Stimulated activated CD4-positive, alpha-beta T cell treated with anti-CD3 and anti-CD28 coated beads, TNF-alpha, amount 100 ng/mL, for 1 hour (primary cell): ENCODE measurements at places on chromosomes 1 and 21.

DNA sequence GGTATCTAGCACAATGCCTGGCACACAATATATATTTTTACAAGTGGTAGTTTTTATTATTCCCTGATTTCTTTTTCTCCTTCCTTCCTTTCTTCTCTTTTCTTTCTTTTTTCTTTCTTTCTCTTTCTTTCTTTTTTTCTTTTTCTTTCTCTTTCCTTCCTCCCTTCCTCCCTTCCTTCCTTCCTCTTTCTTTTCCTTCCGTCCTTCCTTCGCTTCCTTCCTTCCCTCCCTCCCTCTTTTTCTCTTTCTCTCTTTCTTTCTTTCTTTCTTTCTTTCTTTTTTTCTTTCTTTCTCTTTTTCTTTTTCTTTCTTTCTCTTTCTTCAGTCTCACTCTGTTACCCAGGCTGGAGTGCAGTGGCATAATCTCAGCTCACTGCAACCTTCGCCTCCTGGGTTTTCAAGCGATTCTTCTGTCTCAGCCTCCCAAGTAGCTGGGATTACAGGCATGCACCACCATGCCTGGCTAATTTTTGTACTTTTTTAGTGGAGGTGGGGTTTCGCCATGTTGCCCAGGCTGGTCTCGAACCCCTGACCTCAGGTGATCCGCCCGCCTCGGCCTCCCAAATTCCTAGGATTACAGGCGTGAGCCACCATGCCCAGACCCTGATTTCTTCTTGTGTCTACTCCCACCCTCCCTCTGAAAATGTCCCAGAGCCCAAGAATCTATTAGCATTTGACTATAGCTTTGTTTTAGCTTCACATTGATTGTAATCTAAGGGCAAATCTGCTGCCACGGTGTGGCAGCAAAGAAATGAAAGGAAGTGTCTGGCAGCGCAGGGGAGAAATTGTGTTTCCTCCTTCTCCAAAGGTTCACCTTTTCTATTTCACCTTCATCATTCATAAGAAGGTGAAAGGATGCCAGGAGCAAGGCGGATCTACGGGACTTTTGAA lies 19.9 kb upstream of the ABCB10 start:
- DNase-seq = no peak

DNA sequence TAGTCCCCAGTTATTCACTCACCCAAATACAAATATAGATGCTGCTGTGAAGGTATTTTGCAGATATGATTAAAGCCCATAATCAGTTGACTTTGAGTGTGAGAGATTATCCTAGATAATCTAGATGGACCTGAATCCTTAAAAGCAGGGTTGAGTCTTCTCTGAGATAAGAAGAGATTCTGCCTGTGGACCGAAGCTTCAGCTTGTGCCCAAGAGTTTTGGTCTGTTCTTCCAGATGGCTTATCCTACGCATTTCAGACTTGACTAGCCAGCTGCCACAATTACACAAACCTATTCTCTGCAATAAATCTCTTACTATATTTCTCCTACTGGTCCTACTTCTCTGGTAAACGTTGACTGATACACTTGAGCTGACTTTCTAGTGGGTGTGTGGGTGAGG lies 145.1 kb downstream of the KCNJ6 start:
- DNase-seq = no peak

DNA sequence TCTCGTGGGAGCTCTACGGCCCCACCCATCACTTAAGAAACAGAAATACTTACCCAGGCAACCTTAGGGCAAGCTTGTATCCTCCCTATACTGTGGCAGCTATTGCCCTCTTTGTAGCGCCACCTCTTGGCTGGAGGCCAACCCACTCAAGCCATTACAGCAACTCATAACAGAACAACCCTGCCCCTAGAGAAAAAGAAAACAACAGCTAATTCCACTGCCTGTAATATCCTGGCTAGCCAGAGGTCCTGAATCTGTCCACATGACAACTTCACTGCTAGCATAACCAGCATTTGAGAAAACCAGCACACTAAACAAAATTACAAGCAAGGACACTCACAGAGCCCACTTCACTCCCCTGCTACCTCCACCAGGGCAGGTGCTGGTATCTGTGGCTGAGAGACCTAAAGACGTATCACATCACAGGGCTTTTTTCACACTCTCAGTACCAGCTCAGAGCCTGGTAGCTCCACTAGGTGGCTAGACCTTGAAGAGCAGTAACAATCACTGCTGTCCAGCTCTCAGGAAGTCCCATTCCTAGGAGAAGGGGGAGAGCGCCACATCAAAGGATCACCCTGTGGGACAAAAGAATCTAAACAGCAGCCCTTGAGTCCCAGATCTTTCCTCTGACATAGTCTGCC lies 14.5 kb upstream of the MX1 start:
- DNase-seq = no peak

DNA sequence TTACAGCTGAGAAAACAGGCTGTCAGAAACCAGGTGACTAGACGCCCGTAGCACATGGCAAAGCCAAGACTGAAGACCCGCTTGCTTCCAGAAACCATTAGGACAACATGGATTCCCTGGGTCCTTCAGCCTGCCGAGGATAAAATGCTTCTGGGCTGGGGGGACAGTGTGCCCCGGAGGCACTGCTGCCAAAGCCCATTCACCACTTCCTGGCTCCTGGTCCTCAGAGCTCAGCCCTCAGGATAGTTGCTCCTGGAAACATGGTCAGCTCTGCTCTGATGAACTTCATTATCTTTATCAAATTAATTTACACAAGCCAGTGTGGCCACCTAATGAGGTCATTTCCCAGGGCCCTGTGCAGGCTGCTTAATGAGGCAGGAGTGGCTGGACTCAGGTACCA lies 41.1 kb upstream of the ACTL8 start:
- DNase-seq = no peak
